HFFc6 (cell line): ENCODE measurements at places on chromosomes 7 and 10.

- no peak for DNase-seq
Observed at GRCh38 chr7:132455378-132455777, 120.9 kb downstream of the PLXNA4 start.

DNA sequence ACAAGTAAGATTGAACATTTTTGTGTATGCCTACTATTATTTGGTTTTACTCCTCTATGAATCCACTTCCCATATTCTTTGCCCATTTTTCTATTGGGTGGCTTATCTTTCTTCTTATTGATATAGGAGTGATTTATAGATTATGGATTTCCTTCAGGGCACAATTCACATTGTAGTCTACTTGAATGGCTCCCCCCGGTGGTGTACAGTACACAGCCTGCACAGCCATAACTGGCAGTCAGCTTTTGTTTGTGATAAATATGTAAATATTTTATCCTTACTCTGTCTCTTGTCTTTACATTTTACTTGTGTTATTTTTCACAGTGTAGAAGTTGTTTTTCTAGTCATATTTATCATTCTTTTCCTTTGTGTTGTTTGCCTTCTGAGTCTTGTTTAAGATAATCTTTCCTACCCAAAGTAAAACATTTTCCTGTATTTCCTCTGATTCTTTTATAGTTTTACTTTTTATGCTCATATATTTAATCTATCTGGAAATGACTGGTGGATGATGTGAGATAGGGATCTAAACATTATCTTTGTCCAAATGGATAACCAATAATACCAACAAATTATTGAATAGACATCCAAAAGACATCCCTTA, 23.9 kb upstream of the CALD1 start:
- DNase-seq = peak; percentile 41

GRCh38 chr7:74033372-74034311, 5.7 kb downstream of the ELN start:
- DNase-seq = no peak

DNA sequence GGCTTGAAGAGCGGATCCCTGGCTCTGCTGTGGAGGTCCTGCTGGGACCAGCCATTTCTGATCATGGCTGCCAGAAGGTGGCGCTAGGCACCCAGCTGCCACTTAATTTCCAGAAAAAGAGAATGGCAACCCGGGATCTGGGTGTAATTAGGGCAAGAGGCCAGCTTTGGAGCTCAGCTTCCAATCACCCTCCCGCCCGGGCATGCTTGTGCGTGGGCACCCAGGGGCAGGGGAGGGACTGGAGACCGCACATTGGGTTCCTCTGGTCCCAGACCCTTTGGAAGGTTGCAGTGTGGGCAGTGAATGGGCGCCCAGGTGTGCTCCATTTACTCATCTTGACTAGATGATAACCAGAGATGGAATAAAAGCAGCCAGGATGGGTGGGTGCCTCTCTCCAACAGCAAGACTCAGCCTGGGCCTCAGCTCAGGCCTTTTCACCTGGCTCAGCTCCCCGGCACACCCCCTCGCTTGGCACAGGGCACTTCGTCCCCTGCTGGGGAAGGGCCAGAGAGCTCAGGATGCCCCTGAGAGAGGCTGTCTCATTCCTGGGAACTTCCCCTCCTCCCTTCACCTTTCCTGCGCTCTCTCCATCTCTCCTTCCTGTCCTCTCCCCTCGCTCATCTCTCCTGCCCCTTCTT, 14.7 kb downstream of the FAM241B start:
- peak; percentile 53 for DNase-seq

DNA sequence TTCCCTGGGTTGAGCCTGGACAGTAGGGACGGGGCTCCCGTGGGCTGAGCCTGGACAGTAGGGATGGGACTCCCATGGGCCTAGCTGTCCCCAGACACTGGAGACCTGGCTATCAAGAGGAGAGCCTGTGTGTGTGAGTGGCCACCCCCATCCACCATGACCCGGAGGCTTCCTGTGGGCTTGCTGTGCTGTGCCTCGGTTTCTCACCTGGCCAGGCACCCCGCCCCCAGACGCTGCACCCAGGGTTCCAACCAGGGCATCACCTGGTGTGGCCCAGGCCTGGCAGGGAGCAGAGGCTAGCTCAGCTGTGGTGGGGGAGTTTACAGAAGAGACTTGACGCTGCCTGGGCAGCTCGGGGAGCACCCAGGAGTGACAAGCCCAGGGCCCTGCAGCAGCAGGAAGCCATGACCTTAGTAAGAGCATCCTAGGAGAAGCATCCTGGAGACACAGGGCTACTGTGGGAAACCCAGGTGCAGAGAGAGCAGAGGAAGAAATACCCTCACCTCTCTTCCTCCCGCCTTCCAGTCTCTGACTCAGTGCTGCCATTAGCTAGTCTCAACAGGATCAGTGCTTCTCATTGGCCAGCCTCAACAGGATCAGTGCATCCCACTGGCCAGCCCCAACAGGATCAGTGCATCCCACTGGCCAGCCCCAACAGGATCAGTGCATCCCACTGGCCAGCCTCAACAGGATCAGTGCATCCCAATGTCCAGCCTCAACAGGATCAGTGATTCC, 61.0 kb downstream of the PDGFA start:
- DNase-seq = no peak

GRCh38 chr7:8615019-8615418, 181.6 kb downstream of the NXPH1 start:
- no peak for DNase-seq

GRCh38 chr7:150633926-150634325, 1.7 kb upstream of the GIMAP6 start:
- no peak for DNase-seq

DNA sequence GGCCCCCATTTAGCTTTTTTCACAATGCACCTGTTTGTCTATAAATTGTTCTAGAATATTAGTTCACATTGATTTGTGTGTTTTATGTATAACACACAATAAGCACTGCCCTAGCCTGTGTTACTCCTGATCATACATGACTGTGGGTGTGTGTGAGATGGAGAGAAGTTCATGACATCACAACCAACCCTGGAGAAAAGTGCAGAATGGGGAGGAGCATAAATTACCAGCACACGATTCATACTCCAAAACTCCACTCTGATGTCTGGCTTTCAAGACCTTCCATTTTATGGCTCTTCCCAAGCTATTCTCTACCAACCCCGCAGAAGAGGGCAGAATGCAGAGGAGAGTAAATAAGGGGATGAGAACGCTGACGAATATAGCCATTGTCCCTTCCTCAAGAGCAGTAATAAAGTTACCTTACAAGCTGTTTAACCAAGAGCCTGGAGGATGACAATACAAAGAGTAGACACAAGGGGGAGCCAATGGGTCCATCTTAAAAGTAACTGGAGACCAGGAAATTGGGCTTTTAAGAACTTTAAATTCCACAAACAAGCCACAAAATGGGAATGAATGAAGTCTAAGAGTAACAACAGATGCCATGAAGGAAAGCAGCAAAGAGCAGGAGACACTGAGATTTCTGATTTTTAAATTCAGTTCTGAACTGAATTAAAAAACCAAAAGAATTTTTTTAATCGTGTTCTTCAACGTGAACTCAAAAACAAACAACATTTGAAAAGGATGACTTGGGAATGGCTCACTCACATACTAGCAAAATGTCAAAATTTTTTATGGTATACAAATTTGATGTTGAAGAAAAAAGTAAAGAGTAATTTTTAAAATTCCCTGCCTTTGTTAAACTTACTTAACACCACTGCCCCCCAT, 159.6 kb downstream of the PARD3 start:
- peak; percentile 67 for DNase-seq

- no peak for DNase-seq
Observed at GRCh38 chr10:71981015-71981875, 17.1 kb downstream of the CHST3 start.

DNA sequence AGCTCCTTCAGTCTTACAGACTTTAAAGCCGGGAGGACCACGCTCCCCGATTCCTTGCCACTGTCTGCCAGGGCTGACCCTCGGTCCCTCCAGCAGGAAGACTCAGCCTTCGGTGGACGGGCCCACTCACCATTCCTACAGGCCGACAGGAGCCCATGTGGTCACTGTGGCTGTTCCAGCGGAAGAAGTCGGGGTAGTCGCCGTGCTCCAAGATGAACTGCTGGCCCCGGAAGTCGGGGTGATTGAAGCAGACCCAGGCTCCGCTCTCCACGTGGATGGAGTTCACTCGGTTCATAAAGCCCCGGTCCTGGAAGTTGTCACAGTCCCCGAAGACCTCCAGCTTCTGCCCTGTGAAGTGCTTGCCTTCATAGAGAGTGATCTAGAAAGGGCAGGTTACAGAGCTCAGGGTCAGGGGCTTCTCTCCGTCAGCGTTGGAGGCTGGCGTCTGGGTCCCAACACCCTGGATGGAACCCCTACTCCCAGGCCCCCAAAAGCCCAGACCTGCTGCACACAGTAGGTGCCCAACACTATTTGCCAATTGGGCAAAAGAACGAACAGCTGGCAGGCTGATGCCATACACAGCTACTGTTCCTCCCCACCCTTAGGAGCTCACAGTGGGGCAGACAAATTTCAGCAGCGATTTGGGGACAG, 1.9 kb downstream of the CRYGN start:
- DNase-seq = no peak

DNA sequence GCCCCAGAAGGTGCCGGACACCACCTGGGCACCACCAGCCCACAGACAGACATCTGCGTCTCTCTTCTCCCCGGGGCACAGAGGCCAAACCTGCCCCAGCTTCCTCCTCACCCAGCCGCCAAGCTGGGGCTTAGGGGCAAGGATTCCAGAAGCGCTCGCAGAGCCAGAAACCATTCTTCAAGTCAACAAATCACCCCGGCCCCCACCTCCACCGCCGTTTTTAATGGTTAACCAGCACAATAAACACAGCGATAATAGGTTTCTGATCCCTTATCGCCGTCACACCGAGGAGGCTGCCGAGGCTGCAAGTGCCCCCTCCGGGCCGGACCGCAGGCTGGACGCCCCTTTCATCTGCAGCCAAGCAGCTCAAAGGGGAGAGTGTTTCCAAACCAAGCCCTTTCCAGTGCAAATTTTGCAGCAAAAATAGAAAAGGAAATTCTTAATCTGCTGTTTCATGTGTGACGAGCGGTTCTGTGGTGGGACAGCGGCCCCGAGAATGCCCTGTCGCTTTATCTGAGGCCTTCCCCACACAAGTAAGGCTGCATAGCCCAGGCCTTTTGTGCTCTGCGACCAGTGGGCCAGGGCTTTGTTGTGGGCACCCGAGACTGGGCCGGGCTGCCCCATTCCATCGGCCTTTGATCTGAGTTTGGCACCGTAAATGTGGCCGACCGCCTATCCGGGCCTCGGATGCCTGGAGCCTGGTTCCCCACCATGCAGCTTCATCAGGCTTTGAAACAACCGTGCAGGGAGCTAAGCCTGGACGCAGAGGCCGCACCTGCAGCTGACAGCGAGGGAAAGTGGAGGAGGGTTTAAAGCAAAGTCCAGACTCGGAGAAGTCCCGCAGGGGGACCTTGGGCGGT, 83.2 kb downstream of the FOXL3 start:
- no peak for DNase-seq

DNA sequence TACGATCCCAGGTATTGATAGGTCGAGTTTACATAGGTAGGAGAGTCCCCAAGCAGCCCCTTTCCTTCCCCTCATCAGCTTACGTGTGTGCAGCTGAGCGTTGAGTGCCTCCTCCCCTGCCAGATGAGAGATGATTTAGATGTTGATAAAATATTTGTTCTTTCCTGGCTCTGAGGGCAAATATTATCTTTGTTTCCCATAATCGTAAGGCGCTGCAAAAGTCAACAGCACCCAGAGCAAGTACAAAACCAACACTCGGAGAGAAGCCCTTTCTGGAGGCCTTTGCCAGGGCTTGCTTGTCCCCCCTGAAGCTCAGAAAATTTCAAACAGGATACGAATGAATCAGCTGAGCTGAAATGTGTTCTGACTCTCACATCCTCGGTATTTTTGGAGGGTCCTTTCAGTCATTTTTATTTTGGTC, 683.2 kb downstream of the LRMDA start:
- no peak for DNase-seq

- no peak for DNase-seq
Observed at GRCh38 chr10:46543466-46544377, 12.7 kb downstream of the GPRIN2 start.

DNA sequence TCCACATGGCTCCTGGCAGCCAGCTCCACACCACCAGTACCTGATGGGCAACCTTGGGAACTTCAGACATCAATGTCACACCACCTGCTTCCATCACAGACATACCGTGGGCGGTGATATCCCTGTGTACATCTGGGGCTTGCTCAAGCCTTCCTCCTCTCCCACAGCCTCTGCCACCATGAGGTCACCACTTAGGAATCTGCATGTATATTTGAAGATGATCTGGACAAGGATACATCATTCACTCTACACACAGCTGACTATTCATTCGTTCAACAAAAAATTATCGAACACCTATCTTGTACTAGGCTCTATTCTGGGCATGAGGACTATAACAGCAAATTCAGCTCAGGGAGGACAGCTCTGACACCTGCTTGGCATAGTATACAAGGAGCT, 6.8 kb downstream of the DLG5 start:
- DNase-seq = peak; percentile 61

- no peak for DNase-seq
Observed at GRCh38 chr7:50359995-50360925, 55.7 kb downstream of the IKZF1 start.
